ENCODE measurements at places on chromosomes 1 and 21.

GRCh38 chr1:226019572-226019971 is 20.4 kb upstream of the SDE2 start:
- DNase-seq = no peak

- no peak for DNase-seq
Measured at GRCh38 chr1:15965228-15965767, 10.6 kb downstream of the ZBTB17 start.

- DNase-seq = no peak
Measured at GRCh38 chr1:203379825-203380224, 28.9 kb upstream of the FMOD start.

DNA sequence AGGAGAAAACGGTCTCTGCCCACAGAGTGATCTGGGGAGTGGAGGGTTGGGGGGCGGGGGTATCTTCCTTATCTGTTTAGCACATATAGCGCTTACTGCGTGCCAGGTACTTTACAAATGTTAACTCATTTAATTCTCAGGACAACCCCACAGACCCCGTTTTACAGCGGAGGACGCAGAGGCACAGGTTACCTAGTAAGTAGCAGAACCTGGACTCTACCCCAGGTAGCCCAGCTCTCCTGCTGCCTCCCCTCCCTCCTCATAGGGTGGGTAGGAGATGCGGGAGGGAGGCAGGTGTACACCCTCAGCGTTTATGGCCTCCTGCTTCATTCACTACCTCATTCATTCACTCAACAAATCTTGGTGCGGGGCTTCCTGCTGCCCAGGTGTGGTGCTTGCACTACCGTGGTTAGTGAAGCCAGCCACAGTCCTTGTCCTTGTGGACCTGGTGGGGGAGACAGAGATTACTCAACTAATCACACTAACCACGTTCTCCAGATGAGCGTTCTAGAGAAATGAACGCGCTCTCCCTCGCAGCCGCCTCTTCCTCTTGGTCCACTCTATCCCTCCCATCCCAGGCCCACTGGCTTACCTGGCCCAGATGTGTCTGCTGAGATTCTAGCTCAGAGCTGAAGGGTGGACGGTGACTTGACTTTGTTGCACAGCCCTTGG is 102.0 kb downstream of the IER5 start:
- DNase-seq = peak; percentile 55

- DNase-seq = no peak
Measured at GRCh38 chr21:42845296-42845965, 33.9 kb downstream of the WDR4 start.

GRCh38 chr1:183038913-183039312 is 15.7 kb downstream of the LAMC1 start:
- DNase-seq = no peak

- DNase-seq = no peak
Measured at GRCh38 chr1:35180776-35181374, 12.1 kb downstream of the SFPQ start.

- DNase-seq = no peak
Measured at GRCh38 chr1:183103147-183103546, 79.9 kb downstream of the LAMC1 start.

DNA sequence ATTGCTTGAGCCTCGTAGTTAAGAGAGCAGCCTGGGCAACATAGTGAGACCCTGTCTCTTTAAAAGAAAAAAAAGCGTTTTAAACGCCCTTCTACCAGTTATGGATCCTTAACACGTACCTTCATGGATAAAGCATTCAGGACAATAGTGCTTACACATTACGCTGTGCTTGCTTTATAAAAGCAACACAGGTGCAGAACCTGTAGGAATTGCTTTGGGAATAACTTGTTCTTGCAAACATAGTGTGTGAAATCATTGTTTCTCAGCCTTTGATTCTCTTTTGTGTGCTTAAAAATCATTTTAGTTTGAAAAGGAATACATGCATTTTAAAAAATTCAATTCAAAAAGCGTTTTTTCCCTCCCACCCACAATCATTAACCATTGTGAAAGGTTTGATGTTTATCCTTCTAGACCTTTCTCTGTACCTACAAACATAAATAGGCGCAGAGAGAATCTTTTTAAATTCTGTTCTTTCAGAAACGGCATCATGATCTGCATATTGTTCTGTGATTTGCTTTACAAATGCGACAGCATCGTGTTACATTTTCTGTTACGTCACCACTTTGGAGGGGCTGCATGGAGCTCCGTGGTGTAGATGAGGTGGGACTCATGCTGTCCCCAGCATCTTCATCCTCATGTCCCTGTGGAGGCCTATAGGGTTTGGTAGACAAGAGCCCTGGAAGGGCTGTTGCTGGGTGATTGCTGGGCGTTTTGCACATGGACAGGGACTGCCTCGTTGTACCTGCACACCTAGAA is 54.6 kb downstream of the SPSB1 start:
- no peak for DNase-seq

- DNase-seq = no peak
Measured at GRCh38 chr1:174939775-174940545, 59.8 kb upstream of the CACYBP start.
